ENCODE measurements at places on chromosomes 5 and 9.

- DNase-seq: no peak
Observed at GRCh38 chr9:89593727-89594427, 10.9 kb upstream of the GADD45G start.

- no peak for DNase-seq
Observed at GRCh38 chr9:2027543-2028160, 12.5 kb downstream of the SMARCA2 start.

GRCh38 chr5:177491983-177492746 is 5.2 kb downstream of the PDLIM7 start:
- no peak for DNase-seq

DNA sequence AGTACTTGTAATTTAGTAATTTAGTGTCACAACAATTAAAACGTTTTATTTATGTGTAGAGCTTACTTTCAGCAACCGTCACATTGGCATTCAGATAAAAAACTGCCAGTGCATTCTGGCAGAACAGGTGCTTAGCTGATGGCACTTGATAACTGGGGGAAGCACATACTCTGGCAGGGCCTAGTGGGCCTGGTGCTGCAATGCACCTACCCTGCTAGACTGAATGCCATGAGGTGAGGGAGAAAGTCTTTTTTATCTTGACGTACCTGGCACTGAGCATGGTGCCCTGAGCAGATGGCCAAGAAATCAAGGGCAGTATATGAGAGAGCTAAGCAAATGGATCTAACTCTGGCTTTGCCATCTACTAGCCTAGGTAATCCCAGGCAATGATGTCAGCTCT is 280.6 kb upstream of the EFNA5 start:
- no peak for DNase-seq

DNA sequence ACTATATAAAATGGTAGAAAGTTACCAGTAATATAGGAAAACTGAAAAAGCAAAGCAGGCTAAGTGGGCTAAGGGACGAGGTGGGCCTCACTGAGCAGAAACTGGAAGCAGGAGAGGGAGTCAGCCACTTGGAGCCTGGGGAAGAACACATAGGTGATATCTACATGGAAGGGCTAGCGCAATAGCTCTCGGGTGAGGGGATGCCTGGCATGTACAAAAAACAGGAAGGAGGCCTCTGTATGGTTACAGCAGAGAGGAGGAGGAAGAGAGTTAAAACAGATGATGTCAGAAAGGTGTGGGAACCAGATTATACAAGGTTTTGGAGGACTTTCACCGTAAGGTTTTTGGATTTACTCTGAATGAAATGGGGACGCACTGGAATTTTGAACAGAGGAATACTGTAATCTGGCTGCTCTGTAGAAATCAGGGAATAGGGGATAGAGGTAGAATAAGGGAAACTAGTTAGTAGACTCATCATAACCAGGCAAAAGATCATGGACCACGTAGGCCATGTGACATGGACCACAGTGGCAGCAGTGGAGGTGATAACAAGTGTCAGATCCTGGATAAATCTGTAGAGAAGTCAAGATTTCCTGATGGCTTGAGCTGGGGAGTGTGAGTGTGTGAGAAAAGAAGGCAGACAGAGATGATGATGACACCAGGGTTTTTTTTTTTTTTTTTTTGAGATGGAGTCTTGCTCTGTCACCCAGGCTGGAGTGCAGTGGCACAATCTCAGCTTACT is 52.5 kb downstream of the FNBP1 start:
- no peak for DNase-seq

- DNase-seq: no peak
Observed at GRCh38 chr9:96509848-96510247, 59.9 kb downstream of the HABP4 start.

GRCh38 chr9:7201196-7201595 is 443.4 kb downstream of the KDM4C start:
- DNase-seq: no peak

- peak; percentile 39 for DNase-seq
Observed at GRCh38 chr9:3441197-3441816, 84.5 kb downstream of the RFX3 start.

GRCh38 chr5:35134278-35135030 is 86.7 kb upstream of the AGXT2 start:
- no peak for DNase-seq

- DNase-seq: no peak
Observed at GRCh38 chr5:150114102-150114641, 27.8 kb upstream of the CSF1R start.

DNA sequence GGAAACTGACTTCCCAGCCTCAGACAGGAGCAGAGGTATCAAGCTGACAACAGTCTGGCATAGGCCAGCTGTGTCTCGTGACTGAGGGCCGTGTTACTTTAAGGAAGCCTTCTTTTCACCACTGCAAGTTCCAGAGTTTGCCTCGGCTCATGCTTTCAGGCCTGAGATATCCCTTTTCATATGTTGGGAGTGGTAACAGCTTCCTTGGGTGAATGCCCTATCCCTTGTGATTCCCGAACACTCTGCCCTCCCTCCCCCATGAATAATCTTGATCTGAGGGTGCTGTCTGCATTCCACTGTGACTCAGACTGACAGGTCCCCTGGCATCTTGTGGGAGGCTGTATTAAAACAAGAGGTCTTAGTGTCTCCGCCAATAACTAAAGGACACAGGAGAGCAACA is 49.7 kb upstream of the ARL15 start:
- no peak for DNase-seq

- no peak for DNase-seq
Observed at GRCh38 chr5:110475529-110475928, 250.9 kb downstream of the TMEM232 start.

DNA sequence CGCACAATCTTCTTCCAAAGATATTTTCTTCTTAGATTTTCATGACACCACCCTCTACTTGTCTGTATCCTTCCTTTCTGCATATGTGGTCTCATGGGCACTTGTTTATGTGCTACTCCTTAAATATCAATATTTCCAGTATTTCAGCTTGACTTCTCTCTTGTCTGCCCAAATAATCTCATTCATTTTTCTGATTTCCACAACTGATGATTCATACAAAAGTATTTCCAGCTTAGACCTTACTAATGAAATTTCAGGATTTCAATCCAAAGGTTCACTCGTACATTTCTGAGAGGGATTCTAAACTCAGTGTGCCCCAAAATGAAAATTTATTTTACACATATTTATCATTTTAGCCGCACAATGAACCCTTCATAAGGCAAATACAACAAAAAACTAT is 928.9 kb upstream of the C9orf72 start:
- no peak for DNase-seq

DNA sequence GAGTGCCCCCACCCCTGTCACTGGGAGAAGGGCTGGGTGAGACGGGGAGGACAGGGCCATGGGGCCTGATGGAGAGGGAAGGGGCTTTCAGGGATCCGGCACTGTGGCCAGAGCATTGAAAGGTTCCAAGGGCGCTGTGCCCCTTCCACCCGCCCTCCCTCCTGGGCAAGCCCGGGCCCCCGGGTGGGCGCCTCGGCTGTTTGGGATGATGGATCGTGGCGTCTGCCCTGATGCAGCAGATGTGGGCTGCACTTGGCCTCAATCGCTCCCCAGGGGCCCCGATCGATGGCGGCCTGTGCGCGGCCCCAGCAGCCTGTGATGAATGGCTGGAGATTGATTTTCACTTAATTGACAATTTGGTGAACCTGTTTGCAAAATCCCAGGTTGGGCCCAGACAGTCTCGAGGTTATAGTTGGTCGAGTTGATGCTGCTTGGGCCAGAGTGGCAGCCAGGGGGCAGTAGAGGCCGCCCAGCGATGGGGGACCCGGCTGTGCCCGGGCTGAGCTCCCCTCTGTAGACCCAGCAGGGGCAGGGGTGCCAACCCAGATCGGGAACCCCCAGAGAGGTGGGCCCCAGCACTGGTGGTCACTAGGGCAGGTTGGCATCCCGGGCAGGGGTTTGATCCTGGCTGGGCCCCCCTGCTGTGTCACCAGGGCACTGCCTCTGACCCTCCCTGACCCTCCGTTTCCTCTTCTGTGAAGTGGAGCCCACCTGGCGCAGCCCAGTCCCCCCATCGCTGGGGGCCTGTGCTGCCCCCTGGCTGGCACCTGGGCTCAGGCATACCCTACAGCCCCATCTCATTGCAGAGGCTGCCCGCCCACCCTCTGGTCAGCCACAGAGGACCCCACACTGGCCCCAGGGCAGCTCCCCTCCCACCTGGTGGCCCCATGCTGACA is 34.7 kb downstream of the LHX3 start:
- no peak for DNase-seq

DNA sequence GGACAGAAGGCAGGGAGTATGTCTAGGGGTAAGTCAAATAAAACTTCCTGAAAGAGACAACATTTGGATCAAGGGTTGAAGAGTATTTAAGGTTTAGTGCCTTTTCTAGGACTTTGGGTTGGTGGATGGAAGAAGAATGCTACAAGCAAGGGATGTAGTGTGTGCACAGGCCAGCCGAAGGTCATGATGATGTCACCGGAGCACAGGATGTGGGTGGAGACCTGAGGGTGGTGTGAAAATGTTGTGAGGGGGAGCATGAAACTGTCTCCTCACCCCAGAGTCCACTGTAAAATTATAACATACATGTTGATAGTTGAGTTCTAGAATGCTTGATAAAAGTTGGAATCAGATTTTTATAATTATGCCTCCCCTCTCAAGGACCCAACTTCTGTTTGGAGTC is 553.3 kb upstream of the SGCD start:
- DNase-seq: no peak

- no peak for DNase-seq
Observed at GRCh38 chr9:129694243-129694646, 28.8 kb downstream of the PRRX2 start.

GRCh38 chr5:120544043-120544442 is 79.9 kb downstream of the PRR16 start:
- DNase-seq: no peak

DNA sequence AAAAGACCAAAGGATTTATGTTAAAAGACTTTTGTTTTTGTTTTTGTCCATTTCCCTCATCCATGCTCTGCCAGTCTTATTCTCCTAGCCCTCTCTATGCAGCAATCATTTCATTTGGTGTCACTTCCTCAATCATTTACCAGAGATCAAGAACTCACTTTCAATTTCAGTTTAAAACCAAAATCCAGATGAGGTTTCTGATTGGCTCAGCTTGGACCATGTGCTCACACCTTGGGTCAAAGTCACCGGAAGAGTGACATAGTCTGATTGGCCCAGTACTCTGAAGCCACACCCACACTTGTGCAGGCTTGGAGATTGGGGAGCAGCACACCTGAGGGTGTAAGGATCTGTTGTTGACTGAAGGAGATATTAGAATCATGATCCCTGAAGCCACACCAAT is 79.6 kb downstream of the TLR4 start:
- no peak for DNase-seq

DNA sequence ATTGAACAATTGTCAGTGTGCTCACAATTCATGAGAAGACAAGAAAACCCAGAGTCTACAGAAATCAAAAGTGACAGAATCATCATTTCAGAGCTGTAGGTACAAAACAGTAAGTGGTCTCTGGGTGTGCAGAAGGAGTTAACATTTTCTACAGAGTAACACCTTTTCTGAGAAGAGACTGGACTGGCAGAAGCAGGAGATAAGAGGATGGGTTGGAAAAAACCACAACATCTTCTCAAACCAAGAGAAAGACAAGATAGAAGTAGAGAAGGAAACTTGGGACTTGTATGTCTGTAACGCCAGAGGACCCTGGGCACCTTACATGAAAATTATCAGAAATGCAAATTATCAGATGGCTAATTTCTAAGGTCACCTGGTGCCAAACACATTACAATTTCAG is 82.6 kb downstream of the ARL15 start:
- no peak for DNase-seq

DNA sequence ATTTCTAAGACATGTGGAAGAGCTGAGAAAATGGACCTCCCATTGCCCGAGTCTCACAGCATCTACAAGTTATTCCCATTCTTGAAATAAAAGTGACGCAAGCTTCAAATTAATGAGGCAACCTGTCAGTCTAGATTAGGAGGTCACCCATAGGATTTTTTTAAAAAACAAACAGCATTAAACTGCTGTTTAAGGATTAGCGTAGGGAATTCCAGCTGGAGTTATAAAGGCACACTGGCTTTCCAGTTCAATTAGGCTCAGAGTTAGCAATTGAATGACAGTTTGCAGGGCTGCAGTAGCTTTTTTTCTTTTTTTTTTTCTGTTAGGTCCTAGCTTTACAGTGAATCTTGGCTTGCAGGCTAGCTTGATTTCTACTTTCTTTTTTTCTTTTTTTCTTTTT is 16.2 kb downstream of the PRKACG start:
- no peak for DNase-seq

DNA sequence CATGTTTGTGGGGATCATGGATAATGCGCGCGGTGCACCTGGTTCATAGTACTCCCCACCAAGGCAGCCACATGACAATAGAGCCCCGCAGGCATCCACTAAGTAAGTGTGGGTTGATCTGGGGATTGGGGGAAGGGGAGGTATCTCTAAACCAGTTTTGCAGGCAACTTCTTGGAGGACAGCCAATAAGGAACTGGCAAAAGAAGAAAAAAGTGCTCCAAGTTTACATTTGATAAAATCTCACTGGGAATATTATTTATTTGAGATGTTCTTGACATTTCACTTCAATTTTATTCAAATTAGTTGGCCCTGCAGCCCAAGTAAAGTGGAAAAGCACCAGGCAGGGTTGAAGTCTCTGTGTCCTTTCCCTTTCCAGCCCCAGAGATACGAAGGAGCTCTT is 8.5 kb downstream of the FBP1 start:
- DNase-seq: peak; percentile 3

GRCh38 chr9:35481347-35481975 is 8.4 kb upstream of the RUSC2 start:
- DNase-seq: no peak

DNA sequence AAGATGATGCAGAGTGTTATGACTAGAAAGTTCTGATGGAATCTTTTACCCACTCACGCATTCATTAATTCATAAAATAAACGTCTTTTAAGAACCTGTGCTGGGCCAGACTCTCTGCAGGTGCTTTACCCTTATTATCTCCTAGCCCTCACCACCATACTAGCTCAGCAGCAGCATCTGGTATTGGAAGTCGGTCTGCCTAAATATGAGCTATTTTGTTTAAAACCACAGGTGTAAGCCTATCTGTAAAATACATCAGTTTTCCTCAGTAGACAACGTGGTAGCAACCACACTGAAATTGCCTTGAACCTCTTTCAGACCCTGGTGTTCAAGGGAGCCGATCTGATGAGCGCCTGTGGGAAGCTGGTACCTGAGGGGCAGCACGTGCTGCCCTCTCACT is 69.4 kb downstream of the PPIC start:
- no peak for DNase-seq

DNA sequence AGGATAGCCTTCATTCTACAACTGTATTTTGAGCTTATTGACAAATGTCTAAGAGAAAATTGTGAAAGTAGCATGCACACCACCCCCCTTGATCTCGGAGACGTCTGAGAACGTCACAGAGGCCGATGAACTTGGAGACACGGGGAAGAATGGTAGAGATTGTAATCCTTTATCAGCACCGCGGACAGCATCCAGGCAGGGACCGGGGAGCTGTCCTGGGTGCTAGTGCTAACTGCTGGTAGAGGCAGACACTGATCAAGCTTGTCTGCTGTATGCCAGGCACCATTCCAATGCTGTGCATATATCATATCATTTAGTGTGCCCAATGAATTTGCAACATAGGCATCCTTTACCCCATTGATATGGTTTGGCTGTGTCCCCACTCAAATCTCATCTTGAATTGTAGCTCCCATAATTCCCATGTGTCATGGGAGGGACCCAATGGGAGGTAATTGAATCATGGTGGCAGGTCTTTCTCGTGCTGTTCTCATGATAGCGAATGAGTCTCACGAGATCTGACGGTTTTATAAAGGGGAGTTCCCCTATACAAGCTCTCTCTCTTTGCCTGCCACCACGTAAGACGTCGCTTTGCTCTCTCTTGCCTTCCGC is 98.8 kb downstream of the LHX2 start:
- no peak for DNase-seq

GRCh38 chr9:2125906-2126305 is 110.8 kb downstream of the SMARCA2 start:
- no peak for DNase-seq

All from SK-N-MC (cell line).